ENCODE measurements at places on chromosomes 4 and X.

DNA sequence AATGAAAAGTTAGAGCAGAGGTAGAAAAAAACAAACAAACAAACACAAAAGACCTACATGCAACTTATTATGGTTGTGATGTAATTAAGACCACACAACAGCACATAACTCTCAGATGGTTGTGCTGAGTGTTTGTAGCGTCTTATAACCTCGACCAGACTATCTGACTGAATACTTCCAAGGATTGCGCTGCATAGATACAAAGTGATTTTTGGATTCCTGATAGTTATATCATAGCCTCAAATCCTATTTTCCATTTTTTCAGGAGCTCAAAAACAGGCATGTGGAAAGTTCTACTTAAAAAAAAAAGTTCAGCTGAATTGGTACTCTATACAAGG is 236.1 kb downstream of the SPRY1 start:
- no peak for DNase-seq

DNA sequence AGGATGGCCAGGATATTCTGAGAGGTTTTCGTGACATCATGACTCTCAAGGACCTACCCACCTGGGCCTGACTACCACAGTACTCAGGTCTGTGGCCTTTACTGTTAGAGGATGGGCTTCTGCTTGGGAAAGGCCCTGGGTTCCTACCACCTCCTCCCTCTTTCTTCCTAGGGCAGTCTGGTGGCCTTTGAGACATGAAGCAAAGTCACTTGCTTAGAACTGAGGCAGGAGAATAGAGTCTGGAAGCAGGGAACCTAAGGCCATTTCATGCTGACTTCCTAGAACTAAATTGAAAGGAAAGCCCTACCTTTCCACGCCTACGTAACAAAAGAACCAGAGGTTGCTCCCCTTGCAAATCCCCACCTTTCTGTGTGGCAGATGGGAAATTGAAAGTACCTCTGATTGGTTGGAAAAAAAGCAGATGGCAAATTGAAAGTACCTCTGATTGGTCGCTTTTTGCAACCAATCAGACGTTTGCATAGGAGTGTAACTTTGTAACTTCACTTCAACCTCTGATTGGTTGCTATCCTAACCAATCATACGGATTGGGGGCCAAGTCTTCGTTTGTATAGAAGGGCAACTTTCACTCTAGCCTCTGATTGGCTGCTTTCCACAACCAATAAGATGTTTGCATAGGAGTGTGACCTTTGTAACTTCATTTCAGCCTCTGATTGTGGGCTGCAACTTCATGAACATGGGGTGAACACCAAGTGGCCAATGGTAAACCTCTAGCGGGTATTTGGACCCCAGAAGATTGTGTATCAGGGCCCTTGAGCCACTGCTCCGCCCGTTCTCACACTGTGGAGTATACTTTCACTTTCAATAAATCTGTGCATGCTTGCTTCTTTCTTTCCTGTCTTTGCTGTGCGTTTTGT is 9.9 kb upstream of the AKAP14 start:
- no peak for DNase-seq

- no peak for DNase-seq
Observed at GRCh38 chr4:13627178-13627605, 333 bp downstream of the BOD1L1 start.

GRCh38 chr4:183438458-183439113 is 5.8 kb upstream of the CDKN2AIP start:
- DNase-seq: no peak

- no peak for DNase-seq
Observed at GRCh38 chrX:136497556-136498052, at the start of gene HTATSF1. Gene HTATSF1, plus strand, starts transcription at chrX:136497592. Its CDS starts 93 bp downstream, at chrX:136497685.

DNA sequence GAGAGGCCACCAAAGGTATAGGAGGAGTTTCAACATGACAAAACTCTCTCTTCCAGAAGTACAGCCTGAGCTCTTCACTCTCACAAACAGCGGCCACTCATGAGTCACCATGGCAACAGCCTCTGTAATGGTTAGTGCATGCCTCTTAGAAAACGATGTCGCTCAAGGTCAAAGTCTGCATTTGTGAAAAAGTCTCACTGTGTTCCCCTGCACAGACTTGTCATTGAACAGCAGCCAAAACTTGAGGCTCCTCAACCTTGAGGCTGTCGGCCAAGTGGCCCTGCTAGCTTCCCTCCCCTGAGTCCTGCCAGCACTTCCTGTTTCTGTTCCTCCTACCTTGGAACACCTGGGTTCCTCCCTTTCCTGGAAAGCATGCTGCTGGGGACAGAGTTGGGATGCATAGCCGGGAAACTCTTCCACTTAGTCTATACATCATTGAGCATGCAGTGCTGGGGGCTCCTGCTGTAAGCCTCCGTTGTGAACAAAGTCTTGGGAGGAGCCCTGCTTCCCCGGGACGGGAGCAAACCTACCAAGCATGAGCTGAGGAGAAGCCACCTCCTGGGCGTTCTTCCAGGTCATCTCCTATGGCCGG is 66.6 kb downstream of the ING2 start:
- DNase-seq: no peak
